Colonic mucosa (tissue), 4 donors: ENCODE measurements at places on chromosomes 2 and 18. TPM values are rescaled to one million over a fixed set of nuclear protein-coding genes. Genes with fewer than 3 reads are reported as not detected.

- H3K27me3 ChIP-seq, result no peaks in the 10 kb centered on the region
- no peak for DNase-seq
- no peak overlapping the region for H3K4me3 ChIP-seq
- no peaks in the 10 kb centered on the region for H3K36me3 ChIP-seq
- no peaks in the 10 kb centered on the region for H3K4me1 ChIP-seq
Measured at GRCh38 chr2:151976945-151977353, 121.9 kb downstream of the CACNB4 start.

DNA sequence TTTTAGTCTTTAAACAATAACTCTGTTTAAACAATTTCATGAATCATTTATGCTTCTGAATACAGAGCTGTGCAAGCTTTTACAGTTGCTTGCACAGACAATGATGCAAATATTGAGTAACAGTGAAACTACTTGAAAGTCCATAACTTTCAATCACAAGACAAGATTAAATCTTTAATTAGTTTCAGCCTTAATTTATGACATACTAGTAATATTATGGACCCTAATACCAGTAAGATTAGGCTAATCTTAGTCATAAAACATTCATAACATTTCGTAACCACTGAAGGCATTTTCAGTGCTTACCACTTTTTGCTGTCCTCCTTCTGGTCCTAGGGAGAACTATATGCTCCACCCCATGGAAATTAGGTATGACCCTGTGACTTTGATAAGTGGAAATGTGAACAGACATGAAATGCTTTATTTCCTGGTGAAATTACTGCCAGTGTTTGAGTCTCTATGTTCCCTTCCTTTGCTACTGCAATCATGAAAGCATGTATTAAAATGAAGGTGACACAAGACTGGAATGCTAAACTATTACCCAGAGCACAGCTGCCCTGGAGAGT, 1.8 kb upstream of the COBLL1 start:
- no peak overlapping the region for H3K4me3 ChIP-seq
- no peaks in the 10 kb centered on the region for H3K36me3 ChIP-seq
- no peak overlapping the region for H3K27ac ChIP-seq
- no peaks in the 10 kb centered on the region for H3K27me3 ChIP-seq

DNA sequence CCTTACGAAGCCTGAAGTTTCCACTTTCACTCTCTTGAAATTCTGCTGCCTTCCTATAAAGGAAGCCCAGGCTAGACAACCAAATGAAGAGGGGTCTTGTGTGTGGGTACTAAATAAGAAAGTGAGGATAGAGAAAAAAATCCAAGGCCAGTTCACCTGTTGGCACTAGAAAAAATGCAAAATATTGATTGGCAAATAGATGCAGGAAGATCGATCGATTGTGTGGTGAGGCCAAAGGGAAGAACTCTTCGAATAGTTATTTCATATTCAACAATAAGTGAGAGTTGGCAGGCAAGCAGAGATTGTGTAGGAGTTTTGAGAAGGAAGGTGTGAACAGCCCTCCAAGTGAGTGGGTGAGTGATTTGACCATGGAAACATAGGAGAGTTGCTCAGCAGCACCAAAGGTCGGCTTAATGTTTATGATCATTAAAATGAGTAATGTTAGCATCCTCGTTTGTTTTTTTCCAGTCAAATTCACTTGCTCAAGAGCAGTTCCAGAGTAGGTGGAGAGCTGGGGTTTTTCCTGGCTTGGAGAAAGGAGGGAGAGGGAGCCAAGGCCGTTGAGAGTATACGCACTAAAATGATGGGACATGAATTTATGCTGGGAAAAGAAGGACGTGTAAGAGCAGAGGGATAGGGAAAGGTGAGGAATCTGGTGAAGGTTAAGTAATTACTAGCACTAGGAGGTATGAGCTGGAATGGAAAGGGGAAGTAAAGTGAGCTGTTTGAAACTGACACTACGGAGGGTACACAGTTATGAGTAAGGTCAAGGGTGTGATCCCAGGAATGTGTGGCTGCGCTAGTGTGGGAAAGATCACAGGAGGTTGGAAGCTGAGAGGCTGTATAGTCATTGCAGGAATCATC, 1.1 kb upstream of the NAPG start:
- H3K4me3 ChIP-seq, result peak overlapping the region; percentile 95
- no peaks in the 10 kb centered on the region for H3K36me3 ChIP-seq
- H3K27me3 ChIP-seq, result no peaks in the 10 kb centered on the region
- peaks cover 8% of the 10 kb centered on the region for H3K4me1 ChIP-seq

DNA sequence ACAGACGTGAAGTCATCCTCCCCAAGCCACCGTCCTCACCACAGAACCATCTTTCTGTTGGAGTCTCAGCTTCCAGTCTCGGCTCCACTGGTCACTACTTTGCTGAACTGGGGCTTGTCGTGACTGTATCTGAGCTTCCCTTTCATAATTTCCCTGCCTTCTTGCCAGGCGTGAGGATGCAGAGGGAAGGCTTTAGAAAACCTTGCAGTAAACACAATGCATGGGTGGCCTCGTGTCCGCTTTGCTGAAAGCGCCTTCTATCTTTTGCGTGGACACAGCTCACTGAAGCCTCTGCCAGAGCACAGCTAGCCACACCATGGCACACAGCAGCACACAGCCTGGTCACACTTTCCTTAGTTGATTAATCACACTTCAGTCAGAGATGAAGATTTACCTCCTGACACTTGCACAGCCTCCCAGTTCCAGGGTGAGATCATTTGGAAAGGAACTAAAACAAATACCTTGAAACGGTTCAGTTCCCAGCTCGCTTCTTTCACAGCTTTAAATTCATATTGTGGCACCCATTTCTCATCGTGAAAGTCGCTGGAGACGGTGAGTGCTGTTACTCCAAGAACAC, 2.8 kb upstream of the GPR45 start:
- no peak overlapping the region for H3K27ac ChIP-seq
- H3K27me3 ChIP-seq, result no peaks in the 10 kb centered on the region
- H3K4me1 ChIP-seq, result no peaks in the 10 kb centered on the region
- H3K4me3 ChIP-seq, result no peak overlapping the region
- H3K36me3 ChIP-seq, result no peaks in the 10 kb centered on the region

DNA sequence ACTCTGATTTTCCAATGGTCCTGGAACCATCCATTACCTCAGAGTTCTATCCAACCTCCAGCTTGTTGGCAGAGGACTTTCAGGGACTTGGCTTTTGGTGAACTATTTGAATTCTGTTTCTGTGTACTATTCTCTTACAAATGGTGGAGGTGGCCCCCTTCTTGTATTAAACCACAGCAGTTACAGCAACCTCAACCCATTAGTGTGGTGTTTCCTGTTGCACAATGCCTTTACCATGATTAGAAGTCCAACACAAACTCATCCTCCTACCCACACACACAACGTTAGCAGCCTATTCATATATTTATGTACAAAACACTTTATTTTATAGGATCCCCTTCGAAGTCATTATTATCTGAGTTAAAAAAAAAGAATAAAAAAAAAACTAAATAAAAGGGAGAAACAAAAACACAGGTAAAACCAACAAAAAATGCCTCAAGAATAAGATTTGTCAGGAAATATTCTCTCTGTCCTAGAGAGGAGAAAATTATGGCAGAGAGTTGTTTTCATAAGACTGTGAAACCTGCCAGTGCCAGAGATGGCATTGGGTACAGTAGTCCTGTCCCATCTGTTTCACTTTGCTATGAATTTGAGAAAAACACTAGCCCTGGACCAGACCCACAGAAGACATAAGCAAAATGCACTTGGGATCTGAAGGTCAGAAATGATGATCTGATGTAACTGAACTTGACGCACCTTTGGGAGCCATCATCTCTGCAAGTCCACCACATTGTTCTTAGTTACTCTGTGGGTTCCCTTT, 1896.0 kb upstream of the PIK3C3 start:
- no peak overlapping the region for H3K4me3 ChIP-seq
- H3K4me1 ChIP-seq, result no peaks in the 10 kb centered on the region
- no peak overlapping the region for H3K27ac ChIP-seq
- H3K27me3 ChIP-seq, result no peaks in the 10 kb centered on the region
- no peak for DNase-seq
- no peaks in the 10 kb centered on the region for H3K36me3 ChIP-seq

DNA sequence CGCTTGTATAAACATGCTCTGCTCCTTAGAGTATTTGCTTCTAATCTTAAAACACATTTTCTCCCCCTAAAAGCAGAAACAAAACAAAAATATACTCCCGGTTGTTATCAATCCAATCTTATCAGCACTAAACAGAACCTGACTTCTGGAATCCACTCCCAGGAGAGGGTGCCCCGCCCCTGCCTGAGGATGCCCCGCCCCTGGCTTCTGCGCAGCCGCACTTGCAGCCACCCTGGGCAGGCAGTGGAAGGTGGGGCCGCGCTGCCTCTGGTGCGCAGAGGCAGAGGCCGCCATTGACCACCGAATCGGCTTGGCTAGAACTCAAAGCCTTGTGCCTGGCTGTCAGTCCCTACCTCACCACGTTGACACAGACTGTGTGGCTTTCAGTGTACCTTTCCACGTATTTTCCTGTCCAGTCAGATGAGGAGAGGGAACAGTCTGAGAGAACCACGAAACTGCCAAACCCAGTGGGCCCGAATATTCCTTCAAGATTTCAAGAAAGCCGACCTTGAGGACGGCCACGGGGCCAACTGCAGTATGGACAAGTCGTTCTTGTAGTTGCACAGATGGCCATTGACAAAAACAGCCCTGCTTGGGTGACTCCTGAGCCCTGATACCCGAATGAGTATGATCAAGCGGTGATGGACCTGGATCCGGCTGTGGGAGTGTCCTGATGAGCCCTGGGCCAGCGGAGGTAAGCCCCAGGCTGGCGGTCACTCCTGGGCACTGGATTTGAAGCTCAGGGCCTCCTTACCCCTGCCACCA, 46.2 kb upstream of the ARHGAP28 start:
- no peaks in the 10 kb centered on the region for H3K27me3 ChIP-seq
- no peaks in the 10 kb centered on the region for H3K4me1 ChIP-seq
- DNase-seq, result no peak
- H3K36me3 ChIP-seq, result no peaks in the 10 kb centered on the region
- no peak overlapping the region for H3K27ac ChIP-seq

DNA sequence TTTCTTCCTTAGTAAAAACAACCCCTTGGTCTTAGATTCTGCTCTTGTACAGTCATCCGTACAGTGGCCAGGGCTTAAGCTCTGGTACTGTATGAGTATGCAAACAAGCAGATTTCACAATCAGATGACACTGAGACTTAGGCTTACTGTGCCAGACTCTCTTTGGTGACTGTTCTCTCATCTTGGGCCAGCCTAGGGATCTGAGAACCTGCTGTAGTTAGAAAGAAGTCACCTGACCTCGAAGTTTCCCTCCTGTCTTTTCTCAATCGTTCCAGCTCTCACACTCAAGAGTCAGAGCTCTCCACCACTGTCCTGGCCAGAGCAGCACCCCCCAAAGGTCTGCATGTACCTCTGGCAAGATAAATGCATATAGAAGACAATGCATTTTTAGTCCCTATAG, 63.2 kb downstream of the ZEB2 start:
- H3K4me3 ChIP-seq, result no peak overlapping the region
- no peak for DNase-seq
- H3K36me3 ChIP-seq, result no peaks in the 10 kb centered on the region
- H3K27me3 ChIP-seq, result peaks cover 8% of the 10 kb centered on the region
- H3K27ac ChIP-seq, result no peak overlapping the region

SH2D6 gene
- 9.2 TPM for total RNA-seq

DNA sequence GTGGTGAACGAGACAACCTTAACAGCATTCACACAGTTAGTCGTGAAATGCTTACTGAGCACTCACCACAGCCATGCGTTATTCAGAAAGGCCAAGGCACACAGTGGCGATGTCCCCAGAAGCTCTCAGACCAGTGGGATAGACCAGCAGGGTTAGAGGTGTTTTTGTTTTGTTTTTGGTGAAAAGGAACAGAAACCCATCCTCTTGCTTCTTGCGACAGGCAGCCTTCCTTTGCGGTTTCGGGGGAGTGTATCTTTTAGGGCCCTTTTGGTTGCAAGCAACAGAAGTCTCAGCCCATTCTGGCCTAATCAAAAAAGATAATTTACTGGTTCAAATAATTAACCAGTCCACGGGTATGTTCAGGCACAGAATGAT, 4.7 kb downstream of the GNLY start:
- DNase-seq, result no peak
- no peak overlapping the region for H3K4me3 ChIP-seq
- H3K36me3 ChIP-seq, result no peaks in the 10 kb centered on the region
- H3K27ac ChIP-seq, result no peak overlapping the region
- no peaks in the 10 kb centered on the region for H3K27me3 ChIP-seq

DNA sequence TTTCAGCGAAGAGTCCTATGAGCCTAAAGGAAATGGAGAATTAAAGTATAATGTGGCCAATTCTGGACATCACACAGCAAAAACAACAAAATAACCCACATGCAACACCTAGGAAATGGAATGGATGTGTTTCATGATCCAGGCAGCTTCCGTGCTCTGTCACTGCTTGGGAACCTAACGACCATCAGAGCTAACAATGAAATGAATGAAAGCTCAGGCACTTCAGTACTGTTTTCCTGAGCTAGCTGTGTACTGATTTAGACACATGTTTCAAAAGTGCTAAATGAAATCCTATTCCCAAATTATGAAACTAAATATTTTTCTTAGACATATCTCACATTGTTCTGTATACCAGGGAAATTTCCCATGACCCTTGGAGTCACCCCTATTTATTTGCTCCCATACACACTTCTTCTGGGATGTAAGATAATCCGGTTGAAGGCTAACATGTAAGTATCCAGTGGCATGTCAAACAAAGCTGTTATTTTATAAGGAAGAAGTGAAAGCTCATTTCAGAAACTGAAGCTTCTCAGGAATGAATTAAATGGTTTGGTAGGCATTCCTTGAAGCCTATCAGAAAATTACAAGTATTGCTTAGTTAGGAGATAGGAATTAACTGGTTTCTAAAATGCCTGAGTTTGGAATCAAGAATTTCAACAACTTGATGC, 108.5 kb upstream of the RND3 start:
- no peak for DNase-seq
- H3K36me3 ChIP-seq, result no peaks in the 10 kb centered on the region
- H3K27ac ChIP-seq, result no peak overlapping the region
- H3K4me3 ChIP-seq, result no peak overlapping the region
- no peaks in the 10 kb centered on the region for H3K4me1 ChIP-seq

NLRC4 gene
- 0.74 TPM for total RNA-seq

DNA sequence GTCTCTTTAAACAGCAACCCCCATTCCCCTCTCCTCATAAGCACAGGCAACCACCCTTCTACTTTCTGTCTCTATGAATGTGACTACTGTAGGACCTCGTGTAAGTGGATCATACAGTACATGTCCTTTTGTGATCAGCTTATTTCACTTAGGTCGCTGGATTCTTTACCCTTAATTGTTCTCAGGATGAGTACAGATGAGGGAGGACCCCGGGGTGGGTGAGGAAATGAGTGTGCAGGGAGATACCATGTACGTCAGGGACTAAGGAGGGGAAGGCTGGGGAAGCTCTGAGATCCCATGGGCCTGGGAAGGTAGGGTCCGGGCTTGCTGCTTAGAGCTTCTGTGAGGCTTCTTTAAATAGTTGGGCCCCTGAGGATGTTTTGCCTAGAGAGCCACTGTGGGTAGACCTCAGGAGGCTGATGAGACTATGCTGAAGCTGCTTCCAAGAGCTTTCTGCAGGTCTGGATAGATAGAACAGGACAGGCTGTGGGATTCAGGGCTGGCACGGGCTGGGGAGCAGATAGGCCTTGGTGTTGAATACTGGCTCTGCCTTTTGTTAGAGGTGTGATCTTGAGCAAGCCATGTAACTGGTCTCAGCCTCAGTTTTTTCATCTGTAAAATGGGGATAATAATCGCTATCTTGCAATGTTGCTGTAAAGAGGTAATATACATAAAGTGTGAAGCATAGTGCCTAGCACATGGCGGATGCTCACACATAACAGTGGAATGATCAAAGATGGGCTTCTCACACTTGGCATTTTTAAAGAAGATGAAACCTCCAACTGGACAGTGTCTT, 155.3 kb downstream of the PRKCE start:
- no peaks in the 10 kb centered on the region for H3K4me1 ChIP-seq
- no peaks in the 10 kb centered on the region for H3K27me3 ChIP-seq
- H3K4me3 ChIP-seq, result no peak overlapping the region
- H3K36me3 ChIP-seq, result no peaks in the 10 kb centered on the region
- no peak for DNase-seq
